ENCODE measurements at places on chromosomes 7 and 10.
A peak's percentile ranks its signal among the peaks of the same experiment; 100 is the strongest.

DNA sequence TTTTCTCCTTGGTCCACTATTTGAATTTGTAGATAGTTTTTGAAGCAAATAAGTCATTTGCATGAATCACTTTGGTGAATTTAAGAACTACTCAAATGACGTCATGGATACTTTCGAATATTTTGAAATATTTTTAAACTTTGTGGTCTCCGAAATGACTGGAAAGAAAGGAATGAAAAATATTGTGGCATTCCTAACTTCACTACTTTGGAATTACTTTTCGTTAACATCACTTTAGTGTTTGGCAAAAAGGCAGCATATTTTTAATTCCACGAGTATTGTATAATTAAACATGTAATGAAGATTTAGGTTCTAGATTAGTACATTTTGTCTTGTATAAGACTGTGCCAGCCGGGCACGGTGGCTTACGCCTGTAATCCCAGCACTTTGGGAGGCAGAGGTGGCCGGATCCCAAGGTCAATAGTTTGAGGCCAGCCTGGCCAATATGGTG is 35.3 kb upstream of the ZRANB1 start:
- no peaks in the 10 kb centered on the region for H3K27me3 ChIP-seq
- no peak for DNase-seq
- no peak overlapping the region for H3K4me3 ChIP-seq
- H3K36me3 ChIP-seq = no peaks in the 10 kb centered on the region
- no peak overlapping the region for H3K27ac ChIP-seq
- peaks cover 5% of the 10 kb centered on the region for H3K4me1 ChIP-seq

GRCh38 chr7:117076426-117076943 is 123.2 kb downstream of the ST7 start:
- H3K4me3 ChIP-seq = no peak overlapping the region
- DNase-seq = peak; percentile 81
- no peaks in the 10 kb centered on the region for H3K27me3 ChIP-seq
- no peaks in the 10 kb centered on the region for H3K36me3 ChIP-seq
- peaks cover 16% of the 10 kb centered on the region for H3K4me1 ChIP-seq
- H3K27ac ChIP-seq = no peak overlapping the region

GRCh38 chr7:11447106-11447505 is 384.9 kb downstream of the THSD7A start:
- DNase-seq = no peak
- H3K27ac ChIP-seq = no peak overlapping the region
- no peaks in the 10 kb centered on the region for H3K27me3 ChIP-seq
- H3K4me3 ChIP-seq = no peak overlapping the region

GRCh38 chr7:99210265-99210970 is 2.5 kb upstream of the KPNA7 start:
- H3K27me3 ChIP-seq = no peaks in the 10 kb centered on the region
- no peaks in the 10 kb centered on the region for H3K4me1 ChIP-seq
- no peak overlapping the region for H3K4me3 ChIP-seq
- DNase-seq = no peak

DNA sequence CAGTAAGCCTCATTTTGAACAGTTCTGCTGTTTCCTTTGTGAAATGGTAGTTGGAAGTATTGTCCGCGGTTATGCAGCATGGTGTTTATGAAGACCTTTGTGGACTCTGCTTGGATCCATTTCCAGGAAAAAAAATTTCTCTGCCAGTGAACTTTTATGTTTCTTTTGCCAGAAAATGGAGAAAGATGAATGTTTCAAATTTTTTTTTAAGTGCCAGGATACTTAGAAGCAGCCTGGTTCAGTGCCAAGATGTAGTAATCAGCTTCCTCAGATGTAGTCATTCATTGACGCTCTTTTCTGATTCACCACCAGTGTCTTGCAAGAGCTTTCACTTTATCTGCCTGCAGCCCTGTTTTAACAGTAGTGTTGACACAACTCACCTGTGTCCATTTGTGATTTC is 258.2 kb downstream of the SDK1 start:
- no peaks in the 10 kb centered on the region for H3K36me3 ChIP-seq
- DNase-seq = no peak
- H3K4me1 ChIP-seq = no peaks in the 10 kb centered on the region
- H3K27me3 ChIP-seq = no peaks in the 10 kb centered on the region
- H3K4me3 ChIP-seq = no peak overlapping the region
- H3K27ac ChIP-seq = no peak overlapping the region

GRCh38 chr7:49767719-49768118 is 5.7 kb upstream of the VWC2 start:
- H3K27me3 ChIP-seq = peaks cover 11% of the 10 kb centered on the region
- H3K27ac ChIP-seq = no peak overlapping the region
- H3K4me1 ChIP-seq = no peaks in the 10 kb centered on the region
- no peak for DNase-seq

DNA sequence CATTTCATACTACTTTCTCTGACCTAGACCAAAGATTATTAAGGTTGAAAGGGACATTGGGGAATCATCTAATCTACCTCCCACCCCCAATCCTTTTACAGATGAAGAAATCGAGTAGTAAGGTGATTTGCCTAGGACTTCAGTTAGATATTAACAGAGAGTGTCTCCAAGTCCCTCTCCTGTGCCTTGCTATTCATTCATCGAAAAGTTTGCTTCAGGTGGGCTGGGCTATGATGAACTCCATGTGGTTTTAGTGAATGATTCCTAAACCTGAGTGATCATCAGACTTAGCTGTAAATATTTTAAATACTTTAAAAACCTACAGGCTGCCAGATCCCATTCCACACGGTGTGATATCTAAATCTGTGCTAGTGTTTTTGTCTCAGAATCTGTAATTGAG is 259.4 kb upstream of the SORCS1 start:
- no peak overlapping the region for H3K27ac ChIP-seq
- H3K27me3 ChIP-seq = no peaks in the 10 kb centered on the region
- no peaks in the 10 kb centered on the region for H3K4me1 ChIP-seq
- H3K4me3 ChIP-seq = no peak overlapping the region
- no peak for DNase-seq
- H3K36me3 ChIP-seq = no peaks in the 10 kb centered on the region

DNA sequence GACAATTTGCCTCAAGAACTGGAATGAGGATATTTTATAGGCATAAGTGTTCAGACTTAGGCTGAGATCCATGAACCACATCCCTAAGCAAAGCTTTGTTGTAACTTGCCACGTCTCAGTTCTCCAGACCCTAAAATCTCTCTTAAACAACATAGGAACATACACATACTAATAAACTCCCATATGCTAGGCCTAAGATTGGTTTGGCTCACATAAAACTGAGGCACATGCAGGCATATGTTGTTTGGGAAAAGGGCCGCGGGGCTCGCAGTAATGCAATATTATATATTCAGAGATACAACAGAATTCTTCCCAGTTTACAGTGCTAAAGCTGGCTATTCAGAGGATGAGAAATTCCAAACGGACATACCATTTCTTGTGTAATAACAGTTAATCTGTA is 61.0 kb downstream of the DOCK4 start:
- no peak overlapping the region for H3K27ac ChIP-seq
- H3K4me1 ChIP-seq = peaks cover 21% of the 10 kb centered on the region
- no peak overlapping the region for H3K4me3 ChIP-seq
- no peaks in the 10 kb centered on the region for H3K36me3 ChIP-seq
- DNase-seq = no peak

DNA sequence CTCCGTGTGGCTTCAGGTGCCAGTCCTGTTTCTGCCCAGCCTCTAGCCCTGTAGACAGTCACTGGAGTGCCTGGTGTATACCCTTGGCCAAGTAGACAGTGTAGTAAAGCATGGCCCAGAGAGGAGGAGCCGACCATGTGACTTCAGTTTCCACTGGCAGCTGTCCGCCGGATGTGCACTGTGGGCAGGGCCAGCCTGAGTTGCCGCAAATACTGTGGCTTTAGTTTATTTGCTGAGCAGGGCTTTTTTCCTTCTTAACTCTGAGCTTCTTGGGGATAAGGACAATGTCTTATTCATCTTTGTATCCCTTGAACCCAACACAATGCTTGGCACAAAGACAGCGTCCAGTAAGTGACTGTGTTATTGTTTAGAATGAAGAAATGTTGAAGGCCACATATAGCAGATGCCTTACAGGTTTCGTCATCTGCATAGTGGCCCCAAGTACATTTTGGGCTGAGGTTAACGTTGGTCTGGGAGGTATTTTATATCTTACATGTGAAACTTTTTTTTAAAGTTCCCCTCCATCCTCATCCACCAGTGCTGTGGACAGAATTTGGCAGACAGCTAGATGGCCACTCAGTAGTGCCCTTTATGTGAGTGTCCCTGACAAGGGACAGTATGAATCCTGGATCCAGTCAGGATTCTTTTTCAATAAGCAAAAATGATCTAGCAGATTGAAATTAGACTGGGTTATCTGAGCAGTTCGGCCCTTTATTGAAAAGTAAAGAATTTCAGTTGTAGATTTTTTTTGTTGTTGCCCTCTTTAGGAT is 40.6 kb downstream of the CYP17A1 start:
- no peaks in the 10 kb centered on the region for H3K27me3 ChIP-seq
- peak; percentile 80 for DNase-seq
- peak overlapping the region; percentile 55 for H3K27ac ChIP-seq
- H3K36me3 ChIP-seq = peaks cover 27% of the 10 kb centered on the region

GRCh38 chr10:109996766-109997171 is 11.0 kb upstream of the ADD3 start:
- no peak for DNase-seq
- no peak overlapping the region for H3K4me3 ChIP-seq
- H3K27ac ChIP-seq = no peak overlapping the region
- H3K4me1 ChIP-seq = no peaks in the 10 kb centered on the region

GRCh38 chr10:120453319-120453718 is 3.7 kb upstream of the PLPP4 start:
- no peaks in the 10 kb centered on the region for H3K36me3 ChIP-seq
- H3K27me3 ChIP-seq = peaks cover 22% of the 10 kb centered on the region
- no peak for DNase-seq
- H3K4me3 ChIP-seq = no peak overlapping the region
- H3K4me1 ChIP-seq = peaks cover 7% of the 10 kb centered on the region
- H3K27ac ChIP-seq = no peak overlapping the region

DNA sequence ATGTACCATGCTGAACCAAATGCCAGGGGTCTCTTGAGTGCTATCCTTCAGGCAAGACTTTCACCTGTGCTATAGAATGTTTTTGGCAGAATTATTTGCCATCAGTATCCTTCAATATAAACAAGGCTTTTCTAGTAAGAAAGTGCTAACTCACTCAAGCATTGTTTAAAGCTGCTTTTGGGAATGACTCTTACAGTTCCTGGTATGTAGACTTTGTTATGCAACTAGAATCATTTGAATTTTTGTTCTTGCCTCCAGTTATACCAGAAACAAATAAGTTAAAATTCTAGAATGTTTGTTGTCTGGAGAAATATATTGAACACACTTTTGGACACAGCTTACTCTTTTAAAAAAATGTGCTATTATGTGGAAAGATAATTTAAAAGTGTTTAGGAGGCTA is 39.5 kb upstream of the RTKN2 start:
- H3K27me3 ChIP-seq = no peaks in the 10 kb centered on the region
- peak overlapping the region; percentile 34 for H3K27ac ChIP-seq
- no peak overlapping the region for H3K4me3 ChIP-seq
- H3K36me3 ChIP-seq = no peaks in the 10 kb centered on the region
- H3K4me1 ChIP-seq = no peaks in the 10 kb centered on the region
- DNase-seq = no peak

GRCh38 chr10:55062349-55062748 is 261.3 kb upstream of the PCDH15 start:
- no peaks in the 10 kb centered on the region for H3K4me1 ChIP-seq
- no peak overlapping the region for H3K4me3 ChIP-seq
- H3K27me3 ChIP-seq = no peaks in the 10 kb centered on the region
- H3K27ac ChIP-seq = no peak overlapping the region
- no peak for DNase-seq

DNA sequence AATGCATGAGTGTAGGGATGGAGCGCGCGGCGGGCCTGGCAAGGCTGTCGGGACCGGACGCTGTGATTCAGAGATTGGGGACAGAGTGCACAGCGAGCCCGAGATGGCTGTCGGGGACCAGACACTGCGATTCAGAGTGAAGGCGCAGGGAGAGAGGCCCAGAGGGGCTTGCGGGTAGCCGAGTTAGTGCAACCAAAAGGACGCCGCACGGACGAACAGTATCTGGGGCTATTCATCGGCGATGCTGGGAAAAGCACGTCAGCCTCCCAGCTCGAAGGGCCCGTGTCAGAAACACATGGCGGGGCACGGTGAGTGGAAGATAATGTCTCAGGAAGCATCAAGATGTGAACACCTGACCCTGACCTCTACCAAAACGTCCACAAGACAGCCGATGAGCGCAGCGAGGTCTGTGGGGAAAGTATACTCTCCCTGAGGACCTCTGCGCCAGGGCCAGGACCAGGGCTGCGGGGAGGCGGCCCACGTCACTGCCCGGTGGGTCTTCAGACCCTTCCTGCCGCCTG is 215.8 kb downstream of the ZMYND11 start:
- no peak overlapping the region for H3K4me3 ChIP-seq
- H3K36me3 ChIP-seq = peaks cover 30% of the 10 kb centered on the region
- no peaks in the 10 kb centered on the region for H3K4me1 ChIP-seq
- DNase-seq = peak; percentile 54
- H3K27me3 ChIP-seq = no peaks in the 10 kb centered on the region
- H3K27ac ChIP-seq = no peak overlapping the region

- H3K36me3 ChIP-seq = no peaks in the 10 kb centered on the region
- no peak for DNase-seq
- peaks cover 10% of the 10 kb centered on the region for H3K4me1 ChIP-seq
- H3K27me3 ChIP-seq = no peaks in the 10 kb centered on the region
- no peak overlapping the region for H3K4me3 ChIP-seq
Measured at GRCh38 chr10:110361800-110362456, 57.2 kb upstream of the SMNDC1 start.

- no peaks in the 10 kb centered on the region for H3K4me1 ChIP-seq
- no peak overlapping the region for H3K27ac ChIP-seq
- H3K4me3 ChIP-seq = no peak overlapping the region
- no peaks in the 10 kb centered on the region for H3K27me3 ChIP-seq
Measured at GRCh38 chr10:131803860-131804425, 96.9 kb upstream of the PPP2R2D start.

DNA sequence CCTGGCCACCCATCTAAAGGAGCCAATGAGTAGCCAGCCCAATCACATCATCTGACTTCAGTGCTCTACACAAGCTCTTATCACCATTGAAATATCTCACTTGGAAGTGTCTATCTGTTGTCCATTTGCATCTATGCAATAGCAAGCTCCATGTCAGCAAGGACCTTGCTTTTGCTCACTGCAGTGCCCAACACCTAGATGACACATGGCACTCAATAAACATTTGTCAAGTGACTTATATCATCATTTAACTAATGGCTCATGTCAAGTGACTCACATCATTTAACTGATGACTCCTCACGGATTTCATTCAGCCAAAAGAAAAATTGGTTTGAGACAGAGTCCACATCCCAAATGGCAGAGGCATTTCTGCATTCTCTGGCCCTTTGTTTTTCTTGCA is 92.9 kb upstream of the ADAM12 start:
- no peaks in the 10 kb centered on the region for H3K36me3 ChIP-seq
- H3K27me3 ChIP-seq = no peaks in the 10 kb centered on the region
- no peak overlapping the region for H3K27ac ChIP-seq
- H3K4me1 ChIP-seq = no peaks in the 10 kb centered on the region
- H3K4me3 ChIP-seq = no peak overlapping the region
- no peak for DNase-seq

DNA sequence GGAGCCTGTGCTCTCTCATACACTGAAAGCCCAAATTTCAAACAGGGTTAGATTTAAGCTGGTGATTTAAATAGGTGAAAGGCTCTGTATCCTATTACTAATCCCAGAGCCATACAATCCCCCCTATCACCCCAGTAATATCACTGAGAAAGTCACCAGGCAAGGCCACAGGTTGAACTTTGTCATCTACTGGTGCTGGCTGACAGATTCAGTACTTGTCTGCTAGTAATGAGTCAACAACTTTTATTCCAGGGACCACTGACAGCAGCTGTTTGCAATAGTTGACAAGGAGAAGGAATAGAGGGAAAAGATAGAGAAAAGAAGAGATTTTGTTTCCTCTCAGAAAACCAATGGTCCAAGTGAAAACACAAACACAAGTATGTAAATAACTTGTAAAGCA is 10.4 kb downstream of the ASB15 start:
- H3K4me3 ChIP-seq = no peak overlapping the region
- H3K27ac ChIP-seq = no peak overlapping the region

All from upper lobe of right lung (tissue), 1 donor.